ENCODE measurements at places on chromosomes 1 and 21. TPM values are rescaled to one million over a fixed set of nuclear protein-coding genes. Genes with fewer than 3 reads are reported as not detected.

ACTA1 gene
- 7.9 TPM for polyA plus RNA-seq

- DNase-seq, result no peak
These were observed at the start of gene SH3D21 for GRCh38 chr1:36306210-36306901. Gene SH3D21, plus strand, starts transcription at chr1:36306368. Its CDS starts 53 bp downstream, at chr1:36306421.

CHRM3 gene
- 29.8 TPM for polyA plus RNA-seq

TFF3 gene
- polyA plus RNA-seq, result 9.9 TPM

GRCh38 chr1:216090556-216090955, 332.7 kb downstream of the USH2A start:
- DNase-seq, result no peak

DNA sequence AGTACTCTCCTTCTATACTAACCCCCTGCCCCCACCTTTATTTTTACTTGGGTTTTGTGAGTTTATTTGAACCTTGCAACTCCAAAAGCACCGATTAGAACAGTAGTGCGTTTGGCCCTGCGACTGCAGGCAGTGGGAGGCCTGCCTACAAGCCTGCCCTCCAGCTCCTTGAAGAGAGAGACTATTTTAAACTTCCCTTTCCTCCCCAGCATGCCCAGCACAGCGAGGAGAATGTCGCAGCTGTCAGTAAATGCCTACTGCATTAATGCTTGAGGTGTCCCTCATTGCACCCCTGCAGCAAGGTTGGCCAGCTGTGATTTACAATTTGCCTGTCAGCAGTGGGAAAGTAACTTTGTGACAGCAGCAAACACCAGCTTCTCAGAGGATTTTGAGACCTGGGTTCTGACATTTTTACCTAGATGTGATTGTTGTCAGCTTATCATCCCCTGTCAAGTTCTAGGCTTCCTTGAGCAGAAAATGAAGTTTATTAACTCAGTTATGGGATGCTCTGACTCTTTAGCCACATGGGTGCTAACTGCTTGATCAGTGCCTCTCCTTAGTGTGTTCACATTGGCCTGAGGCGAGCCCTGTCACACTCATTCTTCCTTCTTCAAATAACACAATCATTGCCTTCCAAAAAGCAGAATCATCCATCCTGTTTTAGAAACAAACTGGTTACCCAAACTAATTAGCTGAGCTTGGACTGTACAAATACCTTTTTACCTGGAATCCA, 170.6 kb downstream of the PDE4B start:
- no peak for DNase-seq

- no peak for DNase-seq
These were observed 13.9 kb upstream of the ZBTB17 start for GRCh38 chr1:15989776-15990175.

AMY1A gene
- not detected for polyA plus RNA-seq

TRNP1 gene
- polyA plus RNA-seq, result 31.4 TPM

DNA sequence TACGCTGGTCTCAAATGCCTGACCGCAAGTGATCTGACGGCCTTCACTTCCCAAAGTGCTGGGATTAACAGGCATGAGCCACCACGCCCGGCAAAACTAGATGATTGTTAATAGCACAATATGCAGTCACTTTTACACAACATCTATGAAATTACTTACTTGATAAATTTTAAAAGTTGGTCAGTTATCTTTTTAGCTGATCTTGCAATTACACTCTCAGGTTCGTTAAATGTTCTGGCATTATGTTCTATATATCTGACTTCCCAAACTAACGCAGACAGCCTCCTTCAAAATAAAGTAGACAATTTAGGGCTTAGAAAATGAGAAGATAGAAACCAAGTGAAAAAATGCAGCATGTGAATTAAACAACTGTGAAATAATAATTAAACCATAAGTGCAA, 31.8 kb upstream of the PSMG1 start:
- no peak for DNase-seq

DNA sequence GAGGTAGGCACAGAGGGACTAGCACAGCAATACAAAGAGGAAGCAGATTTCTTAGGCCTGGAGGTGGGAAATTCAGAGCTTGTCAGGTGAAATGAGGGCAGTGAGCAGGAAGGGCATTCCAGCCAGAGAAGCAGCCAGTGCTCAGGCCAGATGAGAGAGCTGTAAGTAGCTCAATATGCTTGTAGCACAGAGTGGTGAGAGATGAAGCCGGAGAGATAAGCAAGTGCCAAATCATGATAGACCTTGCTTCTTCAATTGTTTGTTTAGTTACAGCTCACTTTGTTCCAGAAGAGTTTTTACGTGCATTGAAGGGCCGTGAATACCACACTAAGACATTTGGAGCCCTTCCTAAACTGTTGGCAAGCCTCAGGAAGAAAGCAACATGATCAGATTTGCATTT, 42.0 kb upstream of the ADAMTS1 start:
- peak; percentile 58 for DNase-seq

C1orf141 gene
- polyA plus RNA-seq, result not detected

DNA sequence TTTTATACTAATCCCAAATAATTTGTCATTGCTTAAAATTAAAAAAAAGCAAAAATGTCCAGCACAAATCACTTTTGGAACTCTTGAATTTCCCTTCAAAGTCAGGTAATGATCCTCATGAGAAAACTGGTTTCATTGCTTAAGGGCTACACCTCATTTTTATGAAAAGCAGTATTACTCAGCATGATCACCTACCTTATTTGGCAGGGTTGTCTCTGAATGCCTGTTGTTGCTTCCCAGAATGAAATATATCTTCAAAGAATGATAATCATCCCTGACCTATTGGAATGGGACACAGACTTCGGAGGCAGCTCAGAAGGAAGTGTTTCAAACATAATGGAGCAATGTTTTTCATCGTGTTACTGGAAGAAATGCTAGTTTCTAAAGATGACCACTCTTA, 29.7 kb downstream of the C1orf21 start:
- DNase-seq, result no peak

IL6R gene
- polyA plus RNA-seq, result 6.5 TPM

DENND2C gene
- 1.9 TPM for polyA plus RNA-seq

DNA sequence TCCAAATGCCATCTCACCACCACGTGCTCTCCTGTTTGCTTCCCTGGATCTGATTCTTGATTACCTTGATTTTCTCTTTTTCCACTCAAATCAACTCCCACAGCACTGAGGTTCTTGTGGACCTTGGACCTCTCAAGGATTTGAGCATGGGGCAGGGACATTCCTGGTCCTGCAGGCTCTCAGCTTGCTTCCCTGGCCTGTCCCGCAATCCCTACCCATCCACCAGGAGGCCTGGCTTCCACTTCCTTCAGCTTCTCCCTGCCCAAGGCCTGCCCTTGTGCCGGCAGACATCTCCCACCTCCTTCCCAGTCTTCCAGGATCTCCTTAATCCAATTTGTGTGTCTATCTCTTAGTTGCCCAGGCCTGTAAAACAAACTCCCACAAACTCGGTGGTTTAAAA, 21.6 kb downstream of the PLA2G2A start:
- no peak for DNase-seq

- no peak for DNase-seq
These were observed 87.9 kb downstream of the PTPRU start for GRCh38 chr1:29324202-29324601.

GRCh38 chr1:16162163-16162822, 6.4 kb upstream of the EPHA2 start:
- no peak for DNase-seq

GRCh38 chr1:159056069-159056698, 20.4 kb downstream of the AIM2 start:
- no peak for DNase-seq

GRCh38 chr1:150997126-150997872, 9.4 kb downstream of the MINDY1 start:
- DNase-seq, result no peak

DNA sequence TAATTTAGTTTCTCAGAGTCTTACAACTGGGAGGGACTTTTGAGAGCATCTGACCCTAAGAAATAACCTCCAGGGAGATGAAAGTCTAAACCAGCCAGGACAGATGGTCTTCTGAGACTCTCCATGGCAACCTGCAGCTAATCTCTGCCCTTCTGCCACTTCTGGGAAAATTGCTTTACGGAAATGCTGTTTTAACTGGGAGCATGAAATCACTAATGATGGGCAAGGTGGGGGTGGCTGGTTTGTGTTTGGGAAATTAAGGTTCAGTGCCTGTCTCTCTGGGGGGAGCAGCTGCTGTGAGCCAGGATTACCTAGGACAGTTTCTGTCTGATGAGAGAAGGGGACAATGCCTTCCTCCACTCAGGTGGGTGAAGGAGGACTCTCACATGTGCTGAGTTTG, 33.2 kb downstream of the ROR1 start:
- DNase-seq, result no peak

KLF17 gene
- polyA plus RNA-seq, result 1.3 TPM

OR2L2 gene
- 0.01 TPM for polyA plus RNA-seq

DNA sequence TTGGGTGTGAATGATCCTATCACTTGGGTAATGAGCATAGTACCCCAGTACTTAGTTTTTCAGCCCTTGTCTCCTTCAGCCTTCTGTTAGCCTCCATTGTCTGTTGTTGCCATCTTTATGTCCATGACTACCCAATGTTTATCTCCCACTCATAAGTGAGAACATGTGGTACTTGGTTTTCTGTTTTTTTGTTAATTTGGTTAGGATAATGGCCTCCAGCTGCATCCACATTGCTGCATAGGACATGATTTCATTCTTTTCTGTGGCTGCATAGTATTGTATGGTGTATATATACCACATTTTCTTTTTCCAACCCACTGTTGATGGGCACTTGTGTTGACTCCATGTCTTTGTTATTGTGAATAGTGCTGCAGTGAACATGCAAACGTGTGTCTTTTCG, 39.6 kb upstream of the GPR52 start:
- DNase-seq, result no peak

- no peak for DNase-seq
These were observed 160.7 kb downstream of the PGBD5 start for GRCh38 chr1:230265200-230266115.

- DNase-seq, result peak; percentile 8
These were observed 59.1 kb downstream of the HFM1 start for GRCh38 chr1:91345395-91346005.

DNA sequence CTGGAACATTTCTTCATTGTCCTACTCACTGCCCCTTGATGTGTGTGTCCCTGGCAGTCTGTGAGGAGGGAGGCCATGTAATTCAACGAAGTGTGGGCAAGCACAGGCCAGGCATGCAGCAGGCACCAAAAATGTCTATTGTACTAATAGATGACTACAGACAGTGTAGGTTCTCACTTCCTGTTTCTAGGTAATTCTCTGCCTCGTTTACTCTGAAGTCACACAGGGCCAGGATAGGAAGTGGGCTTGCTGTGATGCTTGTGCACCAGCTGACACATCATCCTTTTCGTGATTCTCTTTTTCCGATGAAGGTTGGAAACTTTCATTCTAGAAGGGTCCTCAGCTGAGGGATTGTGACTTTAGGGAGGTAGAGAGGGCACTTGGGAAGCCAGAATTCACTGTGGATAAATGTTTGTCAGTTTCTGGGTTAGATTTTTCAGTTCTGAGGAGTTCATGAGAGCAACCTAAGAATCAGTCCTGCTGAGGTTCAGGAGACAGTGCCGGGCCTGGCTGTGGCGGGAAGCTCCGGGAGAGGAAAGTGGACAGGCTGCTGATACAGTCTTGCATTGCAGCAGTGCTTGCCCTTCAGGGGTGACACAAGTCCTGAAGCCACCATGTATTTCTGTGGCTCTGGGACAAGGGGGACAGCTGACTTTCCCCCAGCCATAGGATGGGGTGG, 4.3 kb upstream of the CSF1 start:
- DNase-seq, result no peak

DNA sequence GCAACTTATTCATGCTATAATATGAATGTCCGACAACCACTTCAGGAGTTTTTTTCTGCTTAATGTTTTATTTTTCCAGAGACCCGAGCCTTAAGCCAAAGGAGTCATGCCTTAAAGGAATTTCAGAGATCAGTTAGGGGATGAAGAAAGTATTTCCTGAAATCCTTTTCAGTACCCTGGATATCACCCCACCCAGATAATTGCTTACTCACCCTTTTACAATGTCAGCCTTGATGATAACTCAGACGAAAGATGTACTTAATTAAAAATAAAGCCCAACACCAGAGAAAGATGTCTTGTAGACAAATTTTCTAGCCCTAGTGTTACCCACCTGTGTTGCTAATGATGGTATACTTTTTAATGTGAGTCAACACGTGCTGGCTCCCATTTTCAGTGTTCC, 124.1 kb downstream of the XCL2 start:
- no peak for DNase-seq

GRCh38 chr1:54290506-54291184, 90.7 kb downstream of the MRPL37 start:
- no peak for DNase-seq

GRCh38 chr1:87795615-87796337, 467.1 kb downstream of the LMO4 start:
- DNase-seq, result no peak

DNA sequence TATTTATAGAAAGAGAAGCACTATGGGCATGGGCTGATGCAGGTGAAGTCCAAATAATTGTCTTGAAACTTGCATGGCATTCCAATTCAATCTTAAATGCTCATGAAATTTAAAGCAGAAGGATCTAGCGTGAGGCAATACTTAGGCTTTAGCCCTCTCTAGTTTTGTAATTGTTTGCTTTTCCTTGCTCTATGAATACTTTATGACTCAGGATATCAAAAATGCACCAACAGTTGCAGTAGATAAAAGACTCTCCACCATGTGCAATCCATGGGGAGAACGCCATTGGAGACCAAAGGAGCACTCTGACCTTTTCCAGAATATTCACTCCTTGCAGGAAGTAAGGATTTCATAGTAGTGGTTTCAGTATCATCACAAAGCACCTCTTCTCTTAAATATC, 436.4 kb downstream of the LRRIQ3 start:
- DNase-seq, result no peak

C8A gene
- 0.16 TPM for polyA plus RNA-seq

KLHDC9 gene
- polyA plus RNA-seq, result 8.4 TPM

GRCh38 chr1:150567717-150568593, 11.5 kb downstream of the MCL1 start:
- peak; percentile 88 for DNase-seq

VASH2 gene
- 1.9 TPM for polyA plus RNA-seq

- DNase-seq, result no peak
These were observed 2.1 kb upstream of the TP53BP2 start for GRCh38 chr1:223847781-223848345.

DNA sequence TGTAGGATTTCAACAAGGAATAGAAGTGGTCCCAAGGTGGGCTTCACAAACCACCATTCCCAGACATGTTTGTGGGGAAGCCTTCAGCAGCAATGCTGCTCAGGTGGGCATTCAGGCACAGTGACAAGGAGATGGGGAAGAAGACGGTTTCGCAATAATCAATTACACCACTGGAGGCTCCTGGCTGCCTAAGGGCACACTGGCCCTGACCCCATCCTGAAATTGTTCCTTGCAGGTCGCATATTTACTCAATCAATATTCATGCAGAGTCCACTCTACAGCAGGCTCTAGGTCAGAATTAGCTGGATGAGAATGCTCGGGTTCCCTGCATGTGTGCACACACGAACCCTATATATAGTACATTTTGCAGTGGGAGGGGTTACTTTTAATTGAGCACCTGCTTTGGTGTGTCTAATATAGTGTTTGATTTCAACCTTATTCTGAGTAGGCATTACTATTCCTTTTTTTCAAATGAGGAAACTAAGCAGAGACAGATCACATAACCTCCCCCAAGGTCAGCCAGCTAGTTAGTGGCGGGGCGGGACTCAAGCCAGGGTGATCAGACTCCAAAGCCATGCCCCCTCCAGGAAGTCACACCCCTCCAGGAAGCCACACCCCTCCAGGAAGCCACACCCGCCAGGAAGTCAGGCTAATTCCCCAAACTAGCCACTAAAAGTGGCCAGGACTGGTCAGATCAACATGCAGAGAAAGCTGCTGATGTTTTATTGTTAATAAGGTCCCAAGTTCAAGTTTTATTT, 106.5 kb downstream of the HLCS start:
- DNase-seq, result no peak
